ENCODE measurements at places on chromosomes 11 and 22.
A peak's percentile ranks its signal among the peaks of the same experiment; 100 is the strongest.

DNA sequence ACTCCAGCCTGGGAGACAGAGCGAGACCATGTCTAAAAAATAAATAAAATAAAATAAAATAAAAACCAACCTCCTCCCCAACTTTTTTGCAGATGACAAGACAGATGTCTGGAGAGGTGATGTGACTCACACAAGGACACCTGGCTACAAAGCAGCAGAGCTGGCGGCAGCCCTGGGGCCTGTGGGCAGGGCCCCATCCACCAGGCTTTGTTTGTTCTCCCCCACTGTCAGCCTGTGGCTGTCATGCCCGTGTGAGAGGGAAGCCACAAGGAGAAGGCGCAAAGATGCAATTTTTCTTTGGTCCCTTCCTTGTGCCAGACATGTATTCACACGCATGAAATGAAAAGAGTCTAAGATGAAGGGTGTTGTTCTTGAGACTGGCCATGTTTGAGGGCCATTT, 16.6 kb downstream of the CD59 start:
- no peak for DNase-seq

DNA sequence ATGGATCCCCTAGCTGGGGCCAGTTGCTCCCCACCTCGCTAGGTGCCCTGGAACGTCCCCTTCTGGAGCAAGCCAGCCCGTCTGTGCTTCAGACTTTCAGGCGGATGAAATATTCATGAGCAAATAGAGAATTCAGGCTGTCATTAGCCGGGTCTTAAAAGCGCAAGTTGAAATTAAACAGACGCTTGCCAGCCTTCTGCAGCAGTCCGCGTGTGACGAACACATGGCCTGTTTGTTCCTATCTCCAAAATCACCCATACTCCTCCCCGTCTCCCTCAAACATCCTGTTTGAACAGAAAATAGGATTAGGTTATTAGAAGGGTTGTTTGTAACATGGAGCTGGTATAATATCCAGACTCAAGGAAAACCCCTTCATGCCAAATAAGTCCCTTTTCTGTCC, 38.7 kb downstream of the MYO18B start:
- DNase-seq: no peak

DNA sequence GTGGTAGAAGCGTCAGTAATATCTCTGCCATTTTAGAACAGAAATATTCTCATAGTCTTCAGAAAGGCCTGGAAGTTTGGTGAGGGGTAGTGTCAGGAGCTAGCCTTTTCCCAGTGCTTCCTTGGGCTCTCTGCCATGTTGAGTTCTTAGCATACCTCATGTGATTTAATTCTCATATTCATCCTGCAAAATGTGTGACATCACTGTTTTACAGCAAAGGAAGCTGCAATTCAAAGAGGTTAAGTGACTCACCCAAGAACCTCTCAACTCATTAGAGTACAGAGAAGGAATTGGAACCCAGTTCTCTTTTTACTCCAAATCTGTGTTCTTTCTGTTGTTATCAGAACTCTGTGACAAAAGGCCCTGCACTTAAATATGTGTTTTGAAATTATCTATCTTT, 72.1 kb downstream of the RNF169 start:
- DNase-seq: no peak

- DNase-seq: no peak
These were observed 381.3 kb downstream of the CTTN start for GRCh38 chr11:70779433-70780245.

- peak; percentile 81 for DNase-seq
These were observed 603 bp downstream of the ESRRA start for GRCh38 chr11:64305691-64306562.

DNA sequence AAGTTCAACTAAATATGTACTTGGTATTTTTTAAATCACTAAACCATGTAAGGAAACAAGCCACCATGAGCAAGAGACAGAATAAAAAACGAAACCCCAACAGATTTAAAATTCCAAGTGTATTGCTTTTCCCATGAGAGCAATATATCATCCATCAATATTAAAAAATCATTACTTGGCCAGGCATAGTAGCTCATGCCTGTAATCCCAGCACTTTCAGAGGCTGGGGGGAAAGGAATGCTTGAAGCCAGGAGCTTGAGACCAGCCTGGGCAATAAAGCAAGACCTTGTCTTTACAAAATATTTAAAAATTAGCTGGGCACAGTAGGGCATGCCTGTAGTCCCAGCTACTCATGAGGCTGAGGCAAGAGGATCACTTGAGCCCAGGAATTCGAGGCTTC, 190.8 kb downstream of the TTC28 start:
- DNase-seq: no peak

DNA sequence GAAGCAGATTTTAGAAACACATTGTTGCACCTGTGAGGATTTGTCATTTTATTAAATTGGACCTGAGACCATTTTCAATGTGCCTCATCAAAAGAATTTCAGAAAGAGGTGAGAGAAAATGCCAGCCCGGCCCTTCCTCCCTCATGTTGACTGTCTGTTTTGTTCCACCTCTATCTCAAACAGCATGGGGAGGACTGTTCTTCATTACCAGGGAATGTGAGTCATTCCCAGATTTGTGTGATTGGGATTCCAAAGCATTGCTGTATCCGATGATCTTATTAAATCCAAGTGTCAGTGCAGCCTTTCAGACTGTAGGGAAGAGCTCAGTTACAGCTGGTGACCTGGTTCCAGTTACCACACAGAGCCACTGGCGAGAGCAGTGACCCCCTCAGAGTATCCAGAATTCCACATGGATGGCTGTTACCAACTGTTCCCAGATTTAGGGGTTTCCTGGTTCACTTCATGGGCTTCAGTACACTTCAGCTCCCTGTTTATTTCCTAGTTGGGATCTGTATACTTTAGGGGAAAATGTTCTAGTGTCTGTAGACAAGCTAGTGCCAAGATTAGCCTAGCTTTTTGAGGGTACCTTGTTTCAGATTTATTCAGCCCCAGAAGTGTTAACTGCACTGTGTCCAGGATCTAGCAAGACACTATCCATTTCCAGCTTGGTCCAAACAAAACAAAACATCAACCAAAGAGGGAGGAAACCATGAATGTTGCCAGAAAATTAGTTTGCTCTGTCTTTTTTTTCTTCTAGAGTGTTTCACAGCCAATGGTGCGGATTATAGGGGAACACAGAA, 20.9 kb downstream of the KREMEN1 start:
- no peak for DNase-seq

DNA sequence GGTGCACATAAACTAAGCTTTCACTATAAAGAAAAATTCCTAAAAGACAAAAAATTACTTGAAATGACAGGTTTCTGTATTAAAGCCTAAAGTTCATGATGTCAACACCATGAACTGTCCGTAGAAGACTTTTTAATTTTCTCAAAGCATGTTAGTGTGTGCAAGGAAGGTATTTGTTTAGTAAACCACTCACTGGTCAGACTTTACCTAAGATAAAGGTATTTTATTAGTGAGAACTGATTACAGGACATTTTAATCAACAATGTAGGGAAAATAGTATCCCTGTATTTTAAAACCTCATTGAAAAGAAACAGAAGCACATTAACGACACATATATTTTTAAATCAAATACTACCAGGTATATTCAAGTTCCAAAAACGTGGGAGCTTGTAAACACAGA, 2.9 kb downstream of the PICALM start:
- no peak for DNase-seq

DNA sequence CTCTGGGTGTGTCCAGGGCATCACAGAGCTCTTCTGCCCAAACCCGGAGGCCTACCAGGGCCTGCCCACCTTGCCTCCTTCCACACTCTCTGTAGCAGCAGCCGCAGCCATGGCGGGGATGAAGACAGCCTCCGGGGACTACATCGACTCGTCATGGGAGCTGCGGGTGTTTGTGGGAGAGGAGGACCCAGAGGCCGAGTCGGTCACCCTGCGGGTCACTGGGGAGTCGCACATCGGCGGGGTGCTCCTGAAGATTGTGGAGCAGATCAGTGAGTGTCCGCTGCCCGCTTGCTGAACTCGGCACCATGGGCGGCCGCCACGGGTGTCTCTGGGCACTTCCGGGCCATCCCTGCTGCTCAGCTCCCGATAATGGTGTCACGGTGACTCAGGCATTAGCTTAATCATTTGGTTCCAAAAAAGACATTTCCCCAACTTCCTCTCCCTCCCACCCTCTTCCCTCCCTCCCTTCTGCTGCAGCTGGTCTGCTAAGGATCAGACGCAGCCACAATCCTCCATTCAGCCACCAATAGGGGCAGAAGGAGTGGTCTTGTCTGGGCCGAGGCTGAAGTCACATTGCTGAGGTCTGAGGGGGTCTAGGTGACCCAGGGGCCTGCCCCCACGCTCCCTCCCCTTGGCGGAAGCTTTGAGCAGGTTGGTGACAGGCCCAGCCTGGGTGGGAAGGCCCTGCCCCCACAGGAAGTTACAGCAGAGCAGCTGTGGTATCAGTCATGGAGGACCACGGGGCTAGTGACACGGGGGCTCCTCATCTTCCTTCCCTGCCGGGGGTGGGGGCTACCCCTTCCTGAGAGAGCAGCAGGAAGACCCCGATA, 950 bp downstream of the FERMT3 start:
- DNase-seq: peak; percentile 77

DNA sequence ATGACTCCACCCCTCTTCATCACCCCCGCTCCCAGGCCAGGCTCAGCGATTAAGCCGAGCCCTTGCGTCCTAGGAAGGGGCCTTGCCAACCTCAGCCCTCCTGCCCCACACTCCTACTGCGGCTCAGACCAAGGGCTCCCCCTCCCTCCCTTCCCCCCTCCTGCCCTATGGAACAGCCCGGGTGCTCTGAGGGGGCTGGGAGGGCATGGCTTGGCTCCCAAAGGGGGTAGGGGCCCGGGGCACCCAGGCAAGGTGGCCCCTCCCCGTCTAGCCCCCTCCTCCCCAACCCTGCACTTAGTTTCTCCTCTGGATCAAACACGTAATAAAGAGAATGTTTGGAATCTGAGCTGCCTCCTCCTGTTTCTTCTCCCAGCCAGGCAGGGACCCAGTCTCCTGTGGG, 6.3 kb downstream of the RCOR2 start:
- DNase-seq: no peak

GRCh38 chr11:90783111-90783510, 560.3 kb upstream of the CHORDC1 start:
- no peak for DNase-seq

DNA sequence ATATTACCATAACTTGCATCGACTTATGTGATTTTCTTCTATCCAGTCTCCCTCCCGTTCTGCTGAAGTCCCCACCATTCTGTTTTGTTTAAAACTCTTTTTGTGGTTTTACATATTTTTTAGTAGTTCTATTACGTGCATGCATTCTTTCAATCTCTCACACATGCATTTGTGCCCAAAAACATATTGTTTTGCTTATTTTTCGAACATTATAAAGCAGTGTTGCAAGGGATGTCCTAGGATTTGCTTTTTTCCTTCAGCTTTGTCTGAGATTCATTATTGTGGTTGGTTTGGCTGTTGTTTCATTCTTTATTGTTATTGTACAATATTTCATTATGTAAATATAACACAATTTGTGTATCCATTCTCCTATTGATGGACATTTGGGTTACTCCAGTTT, 235.7 kb downstream of the DYNC2H1 start:
- no peak for DNase-seq

DNA sequence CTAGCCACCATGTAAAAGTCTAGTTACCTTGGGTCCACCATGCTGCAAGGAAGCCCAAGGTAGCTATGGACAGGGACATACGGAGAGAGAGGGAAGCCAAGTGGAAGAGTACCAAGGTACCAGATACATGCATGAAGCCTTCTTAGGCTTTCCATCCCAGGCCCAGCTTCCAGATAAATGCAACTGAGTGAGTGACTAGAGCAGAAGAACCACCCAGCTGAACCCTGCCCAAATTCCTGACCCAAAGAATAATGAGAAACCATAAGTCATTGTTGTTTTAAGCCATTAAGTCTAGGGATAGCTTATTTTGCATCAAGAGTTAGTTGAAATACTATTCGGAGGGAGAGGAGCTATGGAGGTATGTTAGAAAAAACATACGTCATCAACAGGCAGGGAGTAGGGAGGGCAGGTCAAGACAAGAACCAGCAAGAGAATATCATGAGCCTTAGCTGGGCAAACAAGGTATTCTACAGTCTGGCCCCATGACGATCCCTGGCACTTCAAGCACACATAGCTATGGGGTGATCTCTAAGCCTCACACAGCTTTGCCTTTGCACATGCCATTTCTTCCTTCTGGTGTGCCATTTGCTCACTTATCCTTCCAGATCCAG, 36.5 kb upstream of the APLNR start:
- DNase-seq: no peak

- peak; percentile 95 for DNase-seq
These were observed 598 bp downstream of the ZFP91 start for GRCh38 chr11:58579192-58580129.

DNA sequence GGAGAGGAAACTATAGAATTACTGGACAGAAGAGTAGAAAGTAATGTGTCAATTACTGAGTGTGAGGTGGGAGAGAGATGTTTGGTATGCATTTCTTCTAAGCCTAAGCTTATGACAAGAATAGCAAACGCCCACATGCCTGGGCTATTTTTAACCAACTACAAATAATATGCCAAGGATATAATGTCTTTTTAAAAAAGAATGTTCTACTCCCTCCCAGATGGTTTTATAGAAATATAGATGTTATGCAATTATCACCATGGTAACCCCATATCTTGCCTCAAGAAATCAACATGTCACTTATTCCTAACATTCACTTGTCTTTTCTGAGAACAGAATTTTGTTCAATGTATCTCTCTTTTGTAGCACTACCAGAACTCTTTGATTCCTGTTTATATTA, 996.7 kb upstream of the CHORDC1 start:
- DNase-seq: no peak

DNA sequence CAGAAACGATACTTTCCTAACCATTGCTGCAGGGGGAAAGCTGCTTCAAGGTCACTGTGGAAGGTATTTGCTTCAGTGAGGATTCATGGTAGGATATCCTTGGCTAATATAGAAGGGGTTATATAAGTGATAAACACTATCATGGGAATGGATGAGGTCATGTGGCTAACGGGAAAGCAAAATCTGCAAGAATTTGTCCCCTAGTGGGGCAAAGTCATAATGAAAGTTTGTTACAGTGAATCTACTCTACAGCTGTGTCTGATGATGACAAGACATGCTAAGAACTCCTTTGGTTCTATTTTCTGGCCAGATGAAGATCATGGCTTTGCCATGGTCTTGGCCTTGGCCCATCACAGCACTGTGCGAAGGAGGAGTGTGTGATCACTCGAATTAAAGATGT, 13.8 kb downstream of the MMP20 start:
- DNase-seq: peak; percentile 28
